ENCODE measurements at places on chromosomes 13 and 19. TPM values are rescaled to one million over a fixed set of nuclear protein-coding genes. Genes with fewer than 3 reads are reported as not detected.

RDH8 gene
- total RNA-seq: not detected

MBD3L3 gene
- total RNA-seq: not detected

LSR gene
- 0.59 TPM for total RNA-seq

NOSIP gene
- 49.6 TPM for total RNA-seq

RGS9BP gene
- 0.59 TPM for total RNA-seq

LYL1 gene
- total RNA-seq: 5.0 TPM

TNFSF9 gene
- total RNA-seq: 0.14 TPM

TEX26 gene
- total RNA-seq: not detected

CD33 gene
- not detected for total RNA-seq

ZNF793 gene
- 1.5 TPM for total RNA-seq

GPR12 gene
- total RNA-seq: not detected

ZFR2 gene
- total RNA-seq: not detected

SHISA7 gene
- total RNA-seq: not detected

TNNI3 gene
- total RNA-seq: not detected

SYT3 gene
- 0.14 TPM for total RNA-seq

SRRM5 gene
- total RNA-seq: 0.05 TPM

PSG2 gene
- total RNA-seq: not detected

KATNAL1 gene
- 47.7 TPM for total RNA-seq

MCEMP1 gene
- total RNA-seq: not detected

EFNA2 gene
- total RNA-seq: not detected

FBXO46 gene
- total RNA-seq: 6.2 TPM

SWSAP1 gene
- total RNA-seq: 0.30 TPM

ZNF432 gene
- 21.8 TPM for total RNA-seq

CCDC8 gene
- total RNA-seq: 25.0 TPM

IL17D gene
- total RNA-seq: 1.3 TPM

GNG8 gene
- not detected for total RNA-seq
